Activated CD4-positive, alpha-beta T cell treated with anti-CD3 and anti-CD28 coated beads, Interleukin-10, Interleukin-2, amounts not matched to agents 100 ng/mL and 50 ng/mL, durations not matched to agents 16 hours and 8 hours (primary cell): ENCODE measurements at places on chromosomes 2 and 18.

DNA sequence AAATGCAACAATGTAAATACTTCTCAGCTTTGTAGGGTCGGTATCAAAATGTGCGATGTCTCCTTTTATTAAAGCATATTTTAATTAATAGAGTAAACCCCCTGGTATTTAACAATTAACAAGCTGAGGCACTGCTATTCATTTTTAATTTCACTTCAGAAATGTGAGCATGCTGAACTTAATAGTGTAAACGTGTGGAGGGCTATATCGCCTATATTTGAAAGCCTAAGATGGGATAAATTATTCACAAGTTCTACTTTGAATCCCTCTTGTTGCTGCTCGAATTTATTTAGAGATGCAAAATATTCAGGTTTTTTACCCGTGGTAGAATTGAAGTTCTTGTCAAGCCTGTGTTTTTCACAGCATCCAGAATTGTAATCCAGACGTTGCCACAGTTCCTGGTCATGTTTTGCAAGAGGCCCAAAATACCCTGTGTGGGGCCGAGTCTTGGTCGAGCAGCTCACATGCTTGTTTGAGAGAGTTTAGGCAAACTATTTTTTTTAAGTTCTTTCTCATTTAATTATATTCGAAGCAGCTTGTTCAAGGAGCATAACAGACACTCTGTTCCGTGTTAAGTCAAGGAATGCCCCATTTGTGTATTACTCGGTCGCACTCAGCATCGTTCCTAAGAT lies 2.5 kb downstream of the SALL3 start:
- no peak for DNase-seq

- no peak for DNase-seq
Measured at GRCh38 chr2:195861821-195862220, 204.8 kb downstream of the SLC39A10 start.

DNA sequence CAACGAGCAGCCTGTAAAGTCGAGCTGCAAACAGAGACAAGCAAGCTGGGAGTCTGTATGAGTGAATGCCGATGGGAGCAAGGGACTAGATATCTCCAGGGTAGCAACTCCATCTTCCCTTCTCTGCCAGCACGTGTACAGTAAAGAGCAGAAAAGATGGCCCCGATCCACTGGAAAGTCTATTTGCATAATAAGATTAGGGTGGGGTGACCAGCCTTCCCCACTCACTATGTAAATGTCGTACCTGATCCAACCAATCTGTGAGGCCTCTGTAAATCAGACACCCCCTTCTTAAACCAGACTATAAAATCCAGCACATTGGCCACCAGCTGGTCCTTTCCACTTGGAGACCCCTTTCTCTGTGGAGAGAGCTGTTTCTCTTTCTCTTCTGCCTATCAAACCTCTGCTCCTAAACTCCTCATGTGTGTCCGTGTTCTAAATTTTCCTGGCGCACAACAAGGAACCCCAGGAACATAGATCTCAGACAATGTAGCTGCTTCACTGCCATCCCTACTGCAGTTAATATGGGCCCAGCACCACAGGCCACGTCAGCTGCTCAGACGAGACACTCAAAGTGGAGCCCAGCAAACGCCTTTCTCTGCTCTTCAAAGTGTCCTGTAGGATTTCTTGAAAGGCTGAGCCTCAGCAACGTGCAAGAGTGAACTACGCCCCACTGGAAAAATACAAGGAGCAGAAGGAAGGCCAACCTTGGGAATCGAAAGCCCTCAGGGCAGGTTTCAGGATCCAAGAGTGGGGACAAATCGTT lies 26.1 kb downstream of the DIPK1C start:
- no peak for DNase-seq

- DNase-seq = no peak
Measured at GRCh38 chr2:28294451-28294850, 98.2 kb upstream of the FOSL2 start.

DNA sequence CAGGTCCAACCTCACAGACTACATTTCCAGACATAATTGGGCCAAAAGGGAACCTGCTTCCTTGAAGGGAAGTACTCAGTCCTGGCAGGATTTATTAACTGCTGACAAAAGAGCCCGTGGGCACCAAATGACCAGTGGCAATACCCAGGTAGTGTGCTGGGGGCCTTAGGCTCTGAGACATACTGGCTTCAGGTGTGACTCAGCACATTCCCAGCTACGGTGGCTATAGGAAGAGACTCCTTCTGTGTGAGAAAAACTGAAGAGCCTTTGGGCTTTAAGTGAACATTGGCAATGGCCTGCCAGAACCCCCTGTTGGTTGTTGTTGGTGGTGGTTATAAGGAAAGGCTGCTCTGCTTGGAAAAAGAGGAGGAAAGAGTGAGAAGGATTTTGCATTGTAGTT lies 401.8 kb downstream of the KCNJ3 start:
- DNase-seq = no peak

DNA sequence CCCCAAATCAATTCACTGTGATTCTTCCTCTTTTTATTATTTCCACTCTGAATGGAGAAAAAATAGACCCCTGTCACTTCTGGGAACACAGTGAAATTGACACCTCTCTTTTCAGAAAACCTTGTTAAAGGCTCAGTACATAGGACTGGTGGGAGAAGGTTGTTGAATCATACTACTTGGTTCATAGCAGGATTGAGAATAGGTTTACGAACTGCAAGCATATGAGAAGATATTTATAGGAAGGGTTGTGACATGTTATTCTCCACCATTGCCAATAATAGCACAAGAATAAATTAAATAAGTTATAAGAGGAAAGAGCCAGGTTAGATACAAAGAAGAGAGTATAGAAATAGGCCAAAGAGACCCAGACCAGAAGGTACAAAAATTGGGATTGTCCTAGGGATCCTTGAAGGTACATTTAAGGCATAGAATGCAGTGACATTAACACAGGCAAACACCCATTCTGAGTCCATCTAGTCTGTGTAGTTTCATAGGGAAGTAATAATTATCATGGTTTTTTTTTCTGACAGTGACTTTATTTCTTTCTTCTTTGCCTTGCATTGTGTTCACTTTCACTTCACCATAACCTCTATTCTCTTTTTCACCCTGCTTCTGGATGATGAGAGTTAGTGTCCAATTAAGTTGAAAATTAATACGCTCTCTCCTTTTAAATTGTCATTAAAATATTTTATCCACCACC lies 21.8 kb upstream of the SERPINE2 start:
- no peak for DNase-seq

- DNase-seq = no peak
Measured at GRCh38 chr2:105150231-105150630, 91.3 kb upstream of the GPR45 start.

DNA sequence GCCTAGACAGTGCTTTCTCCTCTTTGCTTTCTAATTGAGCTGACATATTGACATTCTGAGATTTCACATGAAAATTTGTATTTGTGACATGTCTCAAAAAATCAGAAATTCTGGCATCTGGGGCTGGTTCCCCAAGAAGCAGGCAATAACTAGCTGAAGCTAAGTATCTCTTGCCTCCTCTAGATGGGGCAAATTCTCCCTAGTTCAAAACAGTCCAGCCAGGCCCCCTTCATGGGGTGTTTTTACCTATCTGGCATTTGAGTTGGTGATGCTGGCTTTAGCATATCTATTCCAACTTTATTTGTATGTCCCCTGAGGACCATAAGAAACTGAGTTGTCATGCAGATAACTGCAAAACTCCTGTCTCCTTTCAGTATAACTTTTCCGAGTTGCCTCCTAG lies 39.9 kb downstream of the ARHGAP15 start:
- DNase-seq = no peak

GRCh38 chr18:59006461-59007067 lies 133.1 kb upstream of the SEC11C start:
- no peak for DNase-seq

DNA sequence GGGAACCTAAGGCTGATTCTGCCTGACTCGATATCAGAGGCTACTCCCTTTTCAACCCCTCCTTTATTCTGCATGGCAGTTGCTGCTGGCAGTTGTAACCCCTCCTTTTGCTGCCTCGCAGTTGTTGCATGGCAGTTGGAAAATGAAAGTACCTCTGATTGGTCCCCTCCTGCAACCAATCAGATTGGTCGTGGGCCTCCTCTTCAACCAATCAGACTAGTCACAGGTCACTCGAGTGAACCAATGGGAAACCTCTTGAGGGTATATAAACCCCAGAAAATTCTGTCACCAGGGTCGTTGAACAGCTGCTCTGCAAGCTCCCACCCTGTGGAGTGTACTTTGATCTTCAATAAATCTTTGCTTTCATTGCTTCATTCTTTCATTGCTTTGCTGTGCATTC lies 294.3 kb upstream of the SLC8A1 start:
- DNase-seq = no peak

GRCh38 chr2:7904319-7904718 lies 777.5 kb upstream of the ID2 start:
- no peak for DNase-seq

DNA sequence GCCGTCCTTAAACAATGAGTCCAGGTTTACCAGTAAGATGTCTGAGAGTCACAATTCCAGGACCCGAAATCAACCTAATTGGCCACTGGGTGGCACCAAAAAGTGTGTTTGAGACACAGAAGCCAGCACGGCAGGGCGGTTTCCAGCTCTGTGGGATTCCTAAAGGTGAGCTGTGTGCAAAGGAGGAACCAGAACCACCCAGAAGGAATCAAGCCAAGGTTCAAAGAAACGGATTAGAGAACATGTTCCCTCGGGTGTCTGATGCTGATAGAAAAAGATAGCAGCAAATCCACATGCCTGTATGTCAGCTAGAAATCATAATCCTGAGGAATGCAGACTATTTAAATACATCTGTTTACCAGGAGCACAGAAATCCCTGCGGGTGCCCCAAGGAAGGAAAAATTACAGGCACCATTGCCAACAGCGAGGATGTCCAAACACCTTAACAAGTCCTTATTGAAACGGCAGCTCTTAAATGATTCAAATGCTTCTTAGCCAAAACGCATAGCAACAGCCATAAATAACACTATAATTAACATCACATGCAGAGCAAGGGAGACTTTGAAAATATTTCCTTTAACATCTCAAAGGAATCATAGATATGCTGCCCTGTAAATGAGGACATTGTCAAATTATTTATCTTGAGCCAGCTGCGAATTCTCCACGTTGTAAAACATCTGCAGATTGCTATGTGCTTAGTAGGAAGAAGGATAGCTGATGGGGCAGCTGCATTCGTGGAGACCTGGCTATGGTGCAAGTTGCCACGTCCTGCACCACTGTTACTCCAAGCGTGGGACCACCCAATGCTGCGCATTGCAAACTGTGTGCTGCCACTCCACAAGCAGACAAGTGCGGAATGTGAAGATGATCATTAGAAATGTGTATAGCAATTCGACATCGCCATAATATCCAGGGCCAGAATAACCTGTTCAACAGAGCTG lies 318.7 kb upstream of the NCKAP5 start:
- DNase-seq = peak; percentile 52

- DNase-seq = no peak
Measured at GRCh38 chr2:142834021-142834420, 43.4 kb upstream of the KYNU start.

GRCh38 chr2:217023611-217024010 lies 163.7 kb upstream of the TNP1 start:
- DNase-seq = no peak

DNA sequence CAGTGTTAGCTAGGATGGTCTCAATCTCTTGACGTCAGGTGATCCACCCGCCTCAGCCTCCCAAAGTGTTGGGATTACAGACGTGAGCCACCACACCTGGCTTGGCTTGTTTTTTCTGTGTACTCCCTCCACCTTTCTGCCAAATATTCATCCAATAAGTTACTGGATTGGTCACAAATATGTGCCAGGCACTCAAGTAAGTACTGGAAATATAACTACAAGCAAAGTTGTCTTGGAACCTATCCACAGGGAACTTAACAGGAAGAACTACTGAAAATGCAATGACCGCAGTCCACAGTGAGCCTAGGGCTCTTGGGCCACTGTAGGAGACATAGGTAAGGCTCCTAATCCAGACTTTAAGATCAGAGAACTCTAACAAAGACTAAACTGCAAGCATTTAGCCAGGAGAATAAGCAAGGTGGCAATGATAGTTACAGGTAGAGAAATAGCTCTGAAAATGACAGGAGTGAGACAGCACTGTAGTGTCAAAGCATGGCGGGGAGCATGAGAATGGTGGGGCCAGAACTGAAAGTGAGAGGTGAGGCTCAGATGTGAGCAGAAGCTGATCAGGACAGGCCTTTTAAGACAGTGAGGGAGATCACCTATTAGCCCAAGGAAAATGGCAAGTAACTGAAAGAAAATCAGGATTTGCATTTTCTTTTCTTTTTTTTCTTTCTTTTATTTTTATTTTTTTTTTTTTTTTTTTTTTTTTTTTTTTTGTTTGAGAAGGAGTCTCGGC lies 252.1 kb downstream of the RBM43 start:
- no peak for DNase-seq

- no peak for DNase-seq
Measured at GRCh38 chr2:1224901-1225300, 188.4 kb upstream of the TPO start.

DNA sequence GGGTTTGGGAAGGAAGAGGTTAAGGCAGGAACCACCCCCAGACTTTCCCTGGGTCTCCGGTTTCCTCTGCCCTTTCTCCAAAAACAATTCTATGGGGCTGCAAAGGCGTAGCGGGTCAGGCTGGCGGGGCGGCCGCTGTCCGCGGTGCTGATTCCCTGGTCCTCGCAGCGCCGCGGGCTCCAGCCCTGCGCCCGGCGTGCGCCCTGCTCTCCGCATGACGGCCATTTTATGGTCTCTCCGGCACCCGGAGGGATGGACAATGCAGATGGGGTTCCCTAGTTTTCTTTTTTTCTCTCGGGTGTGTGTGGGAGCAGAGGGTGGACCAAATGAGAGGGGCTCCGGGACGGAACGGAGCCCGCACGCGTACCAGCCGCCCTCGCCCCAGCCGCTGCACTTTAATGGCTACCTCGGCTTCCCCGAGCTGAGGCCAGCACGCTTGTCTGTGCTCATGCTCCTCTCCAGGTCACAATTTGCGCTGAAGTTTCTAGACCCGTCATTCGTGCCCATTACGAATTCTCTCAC lies 1.6 kb downstream of the ST8SIA3 start:
- DNase-seq = peak; percentile 19

GRCh38 chr2:28588292-28588670 lies 92.4 kb downstream of the PLB1 start:
- DNase-seq = no peak

- DNase-seq = no peak
Measured at GRCh38 chr2:20205915-20206524, 18.9 kb downstream of the SDC1 start.
